KBM-7 (cell line): ENCODE measurements at places on chromosomes 6 and 20.

- no peak for DNase-seq
These were observed 41.3 kb downstream of the DSTN start for GRCh38 chr20:17611290-17611539.

DNA sequence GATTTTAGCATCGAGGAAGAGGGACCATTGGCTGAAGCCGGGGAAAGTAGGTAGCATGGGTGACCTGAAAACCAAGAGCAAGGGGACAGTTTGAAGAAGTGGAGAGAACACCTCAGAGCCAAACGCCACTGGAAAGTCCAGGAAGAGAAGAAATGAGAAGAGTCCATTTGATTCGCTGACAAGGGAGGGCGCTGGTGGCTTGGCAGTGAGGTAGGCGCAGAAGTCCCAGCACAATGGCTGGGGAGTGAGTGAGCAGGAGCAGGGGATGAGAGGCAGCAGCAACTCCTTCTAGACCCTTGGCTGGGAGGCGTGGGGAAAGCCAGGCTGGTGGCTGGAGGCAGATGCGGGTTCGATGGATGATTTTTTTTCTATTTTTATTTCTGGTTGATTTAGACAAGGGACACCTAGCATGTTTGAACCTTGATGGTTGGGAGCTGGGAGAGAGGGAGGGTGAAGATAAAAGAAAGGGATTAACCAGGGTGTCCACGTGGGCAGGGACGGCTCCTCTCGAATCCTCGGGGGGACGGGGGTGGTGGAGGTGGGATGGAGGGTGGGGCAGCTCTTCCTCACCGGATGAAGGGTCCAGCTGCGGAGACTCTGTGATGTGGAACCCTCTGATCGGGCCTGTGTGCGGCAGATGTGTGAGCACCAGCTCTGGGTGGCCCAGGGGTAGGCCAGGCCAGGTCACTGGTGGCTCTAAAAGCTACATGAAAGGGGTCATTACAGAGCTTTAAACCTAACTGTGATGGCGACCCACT lies 164.2 kb downstream of the NFATC2 start:
- peak; percentile 20 for DNase-seq

DNA sequence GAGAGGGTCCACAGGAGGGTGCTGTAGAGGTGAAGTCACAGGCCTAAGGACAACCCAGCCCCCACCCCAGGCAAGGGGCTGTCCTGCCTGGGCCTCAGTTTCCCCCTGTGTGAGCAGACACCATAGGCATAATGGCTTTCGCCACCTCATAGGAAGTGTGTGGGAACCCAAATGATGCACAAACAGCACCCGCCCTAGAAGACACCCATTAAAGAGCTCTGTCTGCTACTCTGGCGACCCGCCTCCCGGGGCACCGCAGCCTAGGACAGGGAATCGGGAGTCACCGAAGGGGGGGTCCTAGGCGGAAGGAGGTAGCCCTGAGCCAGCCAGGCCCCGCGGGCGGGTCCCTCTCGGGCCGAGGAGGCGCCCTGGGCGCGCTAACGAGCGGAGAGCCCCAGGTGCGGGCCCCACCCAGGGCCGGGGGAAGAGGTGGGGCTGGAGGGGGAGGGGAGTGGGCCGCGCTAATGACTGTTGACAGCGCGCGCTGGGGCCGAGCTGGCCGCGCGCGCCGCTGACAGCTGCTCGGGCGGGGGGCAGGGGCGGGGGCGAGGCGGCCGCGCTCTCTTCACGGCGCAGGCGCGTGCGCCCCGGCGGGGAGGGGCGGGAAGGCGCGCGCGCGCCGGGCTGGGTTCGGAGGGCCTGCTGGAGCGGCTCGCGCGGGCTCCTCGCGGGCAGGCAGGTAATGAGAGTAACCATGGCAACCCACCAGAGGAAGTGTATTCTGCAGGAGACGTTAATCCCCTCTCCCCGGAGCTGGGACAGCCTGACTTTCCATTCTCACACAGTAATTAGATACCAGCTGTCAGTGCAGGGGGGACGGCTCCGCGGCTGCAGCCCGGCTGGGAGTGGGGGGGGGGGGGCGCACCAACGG lies 48.9 kb downstream of the NOL4L start:
- DNase-seq = peak; percentile 72

DNA sequence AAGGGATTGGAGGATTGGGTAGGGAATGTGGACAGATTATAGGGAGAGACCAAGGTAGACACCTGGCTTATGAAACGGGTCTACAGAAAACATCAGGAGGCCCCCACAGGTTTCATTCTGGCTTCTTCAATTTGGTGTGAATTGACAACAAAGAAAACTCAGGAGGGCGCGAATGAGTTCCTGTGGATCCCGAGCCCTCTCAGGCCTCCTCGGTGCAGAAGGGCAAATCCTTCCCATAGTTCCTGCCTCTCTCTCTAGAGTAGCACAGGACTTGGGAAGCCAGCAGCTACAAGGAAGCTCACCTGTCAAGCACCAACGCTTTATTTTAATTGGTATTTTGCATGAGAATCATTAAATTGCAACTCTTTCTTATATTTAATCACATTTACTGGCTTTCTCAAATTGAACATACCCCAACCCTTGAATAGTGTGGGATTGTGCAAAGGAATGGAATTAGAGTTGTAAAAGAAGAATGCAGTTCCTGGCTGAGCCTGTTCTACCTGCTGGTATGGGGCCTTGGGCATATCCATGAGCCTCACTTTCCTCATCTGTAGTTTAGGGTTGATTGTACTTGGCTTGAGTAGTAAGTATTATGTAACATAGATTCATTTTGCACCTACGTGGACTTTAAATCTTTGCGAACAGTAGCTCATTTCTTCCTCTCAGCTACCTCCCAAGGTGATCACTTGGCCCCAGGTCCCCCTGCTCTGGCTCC lies 56.4 kb upstream of the PHACTR2 start:
- no peak for DNase-seq

- no peak for DNase-seq
These were observed 99.2 kb downstream of the IRAK1BP1 start for GRCh38 chr6:78966542-78966941.

DNA sequence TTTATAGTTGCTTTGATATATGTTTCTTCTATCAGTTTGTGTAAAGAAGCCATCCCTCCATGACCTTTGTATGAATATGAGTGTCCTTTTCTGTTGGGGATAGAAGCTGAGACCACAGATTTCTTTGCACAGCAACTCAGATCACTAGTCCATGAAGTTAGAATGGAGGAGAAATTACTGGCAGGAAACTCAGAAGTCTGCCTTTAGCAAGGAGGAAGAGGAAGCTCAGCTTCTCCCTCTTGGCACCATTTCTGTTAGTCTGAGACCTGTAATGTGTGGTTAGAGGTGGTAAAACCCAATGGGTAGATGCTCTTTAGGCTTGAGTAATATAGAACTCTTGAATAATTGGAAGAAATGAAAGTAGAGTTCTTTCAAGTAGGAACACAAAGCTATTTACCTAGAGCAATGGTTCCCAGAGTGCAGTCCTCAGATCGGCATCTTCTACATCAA lies 995.3 kb upstream of the FLRT3 start:
- no peak for DNase-seq

GRCh38 chr6:162123797-162124196 lies 603.8 kb downstream of the PRKN start:
- DNase-seq = peak; percentile 14

- peak; percentile 78 for DNase-seq
These were observed 64.6 kb upstream of the TXNDC5 start for GRCh38 chr6:7974938-7975763.

GRCh38 chr20:21554985-21555384 lies 41.1 kb upstream of the NKX2-2 start:
- DNase-seq = no peak

- DNase-seq = no peak
These were observed 166.4 kb downstream of the NFATC2 start for GRCh38 chr20:51376111-51376510.

DNA sequence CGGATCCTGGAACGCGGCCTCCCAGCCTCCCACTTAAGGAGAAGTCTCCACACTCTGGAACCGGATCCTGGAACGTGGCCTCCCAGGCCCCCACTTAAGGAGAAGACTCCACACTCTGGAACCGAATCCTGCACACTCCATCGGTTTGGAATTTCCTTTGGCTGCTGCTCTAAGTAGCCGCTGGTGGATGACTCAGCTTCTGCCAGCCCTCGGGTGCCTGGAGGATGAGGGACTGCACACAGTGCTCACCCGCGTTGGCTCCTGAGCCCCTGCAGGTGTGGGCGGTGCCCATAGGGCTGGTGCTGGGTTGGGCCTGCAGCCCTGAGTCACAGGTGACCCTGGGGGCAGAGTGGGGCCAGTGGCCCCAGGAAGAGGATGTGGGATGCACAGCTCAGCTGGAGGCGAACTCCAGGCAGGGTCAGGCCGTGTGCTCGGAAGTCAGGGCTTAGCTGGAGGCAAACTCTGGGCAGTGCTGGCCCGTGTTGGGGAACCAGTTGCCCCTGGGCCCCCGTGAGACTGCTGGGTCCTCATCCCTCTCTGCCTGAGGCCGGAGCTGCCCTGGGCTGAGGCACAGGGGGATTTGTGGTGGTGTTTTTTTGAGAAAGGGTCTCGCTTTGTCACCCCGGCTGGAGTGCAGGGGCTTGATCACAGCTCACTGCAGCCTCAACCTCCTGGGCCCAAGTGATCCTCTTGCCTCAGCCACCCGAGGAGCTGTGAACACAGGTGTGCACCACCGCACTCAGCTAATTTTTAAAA lies 13.9 kb upstream of the TNFRSF6B start:
- no peak for DNase-seq

- DNase-seq = no peak
These were observed 5.2 kb downstream of the INSM1 start for GRCh38 chr20:20373091-20373571.

- DNase-seq = peak; percentile 77
These were observed 26.0 kb downstream of the PTGIS start for GRCh38 chr20:49541733-49542513.

DNA sequence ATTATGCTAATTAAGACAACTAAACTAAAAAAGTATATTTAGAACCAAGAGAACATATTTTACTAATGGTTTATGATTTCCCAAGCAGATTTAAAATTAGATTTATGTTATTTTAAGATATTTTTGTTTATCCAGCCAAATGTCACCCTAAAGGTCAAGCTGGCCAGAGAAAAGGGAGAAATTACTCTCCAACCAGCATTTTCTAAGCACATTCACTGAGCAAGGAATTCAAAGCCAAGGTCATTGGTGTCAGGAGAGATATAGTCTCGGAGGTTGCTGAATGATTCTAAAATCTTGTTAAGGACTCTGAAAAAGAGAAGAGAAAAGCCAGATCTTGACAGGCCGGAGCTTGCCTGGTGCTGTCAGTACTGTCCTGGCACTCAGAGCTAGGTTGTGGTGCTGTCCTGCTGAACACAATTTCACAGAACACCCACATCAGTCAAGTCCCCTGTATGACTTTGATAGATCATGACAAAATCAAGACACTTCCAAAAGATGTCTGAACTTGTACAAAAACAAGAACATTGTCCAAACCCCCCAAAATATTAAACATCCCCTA lies 222.3 kb upstream of the SMLR1 start:
- no peak for DNase-seq

DNA sequence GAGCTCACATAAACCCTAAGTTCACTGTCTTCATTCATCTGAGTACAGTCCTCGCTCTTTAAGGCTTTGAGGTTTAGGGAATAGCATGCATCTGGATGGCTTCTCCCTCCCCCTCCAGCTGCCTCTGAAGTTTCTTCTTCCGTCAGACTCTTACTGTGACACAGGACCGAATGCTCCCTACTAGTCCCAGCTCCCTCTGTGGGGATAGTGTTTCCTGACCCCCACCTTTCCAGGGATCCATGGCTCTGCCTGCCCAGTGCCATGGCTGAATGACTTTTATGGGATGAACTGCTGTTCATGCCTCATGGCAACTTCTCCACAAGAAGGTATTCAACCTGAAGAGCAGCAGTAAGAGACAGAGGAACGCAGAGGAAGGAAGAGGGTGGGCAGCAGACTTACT lies 79.8 kb upstream of the EMILIN3 start:
- no peak for DNase-seq

DNA sequence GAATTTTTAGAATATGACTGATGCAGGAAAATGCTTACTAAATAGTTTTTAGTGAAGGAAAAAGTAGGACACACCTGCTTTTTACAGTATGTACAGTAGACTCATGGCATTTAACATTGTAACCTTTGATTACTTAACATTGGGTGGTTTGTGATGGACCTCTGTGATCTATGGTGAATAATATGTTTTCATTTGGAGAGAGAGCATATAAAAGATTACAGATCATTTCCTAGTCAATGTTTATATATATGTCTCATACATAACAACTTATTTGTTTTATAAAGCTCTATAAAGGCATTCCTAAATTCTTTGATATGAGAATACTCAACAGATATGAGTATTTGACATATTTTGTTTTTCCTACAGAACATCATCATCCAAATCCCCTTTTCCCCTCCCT lies 129.3 kb upstream of the PDE7B start:
- DNase-seq = no peak

DNA sequence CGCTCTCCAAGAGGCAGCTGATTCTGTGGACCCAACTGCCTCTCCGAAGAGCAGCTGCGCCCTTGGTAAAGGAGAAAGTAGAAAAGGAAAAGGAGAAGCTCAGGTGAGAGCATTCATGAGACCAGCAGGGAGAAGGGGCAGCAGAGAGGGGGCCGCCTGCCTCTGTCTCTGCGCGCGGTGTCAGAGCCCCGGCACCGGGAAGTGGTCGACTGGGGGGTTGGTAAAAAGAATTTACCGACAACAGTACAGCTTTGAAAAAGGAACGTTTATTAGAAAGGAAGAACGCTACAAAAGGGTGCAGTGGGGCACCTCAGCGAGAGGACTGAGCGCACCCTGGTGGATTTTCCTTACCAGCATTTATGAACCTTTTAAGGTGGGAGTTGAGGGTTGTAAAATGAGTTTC lies 61.9 kb downstream of the GPR6 start:
- peak; percentile 79 for DNase-seq

DNA sequence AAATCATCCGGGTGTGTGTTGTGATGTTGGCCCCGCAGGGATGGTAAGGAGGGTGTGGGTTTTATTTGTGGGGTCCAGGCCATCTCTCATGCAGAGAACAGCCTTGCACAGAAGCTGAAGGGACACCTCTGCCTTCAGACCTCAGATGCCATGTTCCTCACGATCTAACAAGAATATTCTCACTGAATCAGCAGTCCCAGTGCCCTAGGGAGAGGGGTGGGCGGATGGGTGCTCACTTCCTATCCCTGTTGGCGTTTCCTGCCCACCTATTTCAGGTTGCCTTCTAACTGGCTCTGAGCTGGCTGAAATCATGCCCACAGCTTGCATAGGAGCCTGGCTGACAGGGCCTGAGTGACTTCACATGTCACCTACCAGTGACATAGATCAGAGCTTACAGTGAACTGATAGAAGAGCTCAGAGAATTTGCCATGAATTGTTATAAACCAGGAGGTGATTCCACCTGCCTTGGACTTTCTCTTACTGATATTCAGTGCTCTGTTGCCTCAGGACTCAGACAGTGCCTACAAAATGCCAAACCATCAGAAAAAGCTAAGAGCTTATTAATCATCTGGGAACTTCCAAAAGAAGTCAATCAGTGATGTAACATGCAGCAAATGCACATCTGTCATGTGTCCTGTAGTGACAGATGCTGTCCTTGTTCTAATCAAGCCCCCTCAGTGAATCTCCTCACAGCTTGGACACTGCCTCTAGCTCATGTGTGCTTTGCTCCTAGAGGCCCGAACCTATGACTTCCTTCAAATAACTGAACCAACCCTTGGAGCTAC lies 285.8 kb upstream of the PRND start:
- no peak for DNase-seq

GRCh38 chr6:128111096-128111495 lies 210.2 kb upstream of the THEMIS start:
- no peak for DNase-seq
